Thoracic aorta endothelial cell (primary cell): ENCODE measurements at places on chromosomes 5 and 9. TPM values are rescaled to one million over a fixed set of nuclear protein-coding genes. Genes with fewer than 3 reads are reported as not detected.

Gene ACER2
- 11.3 and 11.4 TPM in 2 replicates for total RNA-seq

Gene TIGD6
- total RNA-seq, result 4.4 and 4.9 TPM in 2 replicates

Gene WDR38
- total RNA-seq, result not detected in 2 replicates

Gene PCDHB6
- 0.07 TPM in 1 of 2 replicates, not detected in the other for total RNA-seq

Gene NIM1K
- not detected in 2 replicates for total RNA-seq

Gene SSBP2
- 9.6 and 10.7 TPM in 2 replicates for total RNA-seq

Gene STOML2
- 182 and 192 TPM in 2 replicates for total RNA-seq

Gene PTBP3
- 78.1 and 112 TPM in 2 replicates for total RNA-seq

Gene HTR4
- total RNA-seq, result 0.07 TPM in 1 of 2 replicates, not detected in the other

Gene MARVELD2
- 4.9 and 8.9 TPM in 2 replicates for total RNA-seq

Gene SMIM33
- total RNA-seq, result 0.13 TPM in 1 of 2 replicates, not detected in the other

Gene NDFIP1
- total RNA-seq, result 79.5 and 90.6 TPM in 2 replicates

Gene CAMK2A
- not detected in 2 replicates for total RNA-seq

Gene FOXD4L6
- not detected in 2 replicates for total RNA-seq

Gene C9orf43
- 0.66 and 1.0 TPM in 2 replicates for total RNA-seq

Gene LVRN
- total RNA-seq, result 0.07 and 0.13 TPM in 2 replicates

Gene CLIC3
- total RNA-seq, result 0.14 and 0.27 TPM in 2 replicates

Gene IL5
- not detected in 2 replicates for total RNA-seq

Gene PCDHB8
- 0.07 and 0.13 TPM in 2 replicates for total RNA-seq

Gene PCDHGA10
- 4.7 and 5.5 TPM in 2 replicates for total RNA-seq

Gene CDC20B
- 0.13 and 0.22 TPM in 2 replicates for total RNA-seq

Gene HMGCS1
- 103 and 168 TPM in 2 replicates for total RNA-seq

Gene CKMT2
- total RNA-seq, result not detected in 2 replicates

Gene EIF4E1B
- total RNA-seq, result not detected in 2 replicates
